ENCODE measurements at places on chromosomes 16 and 17.

DNA sequence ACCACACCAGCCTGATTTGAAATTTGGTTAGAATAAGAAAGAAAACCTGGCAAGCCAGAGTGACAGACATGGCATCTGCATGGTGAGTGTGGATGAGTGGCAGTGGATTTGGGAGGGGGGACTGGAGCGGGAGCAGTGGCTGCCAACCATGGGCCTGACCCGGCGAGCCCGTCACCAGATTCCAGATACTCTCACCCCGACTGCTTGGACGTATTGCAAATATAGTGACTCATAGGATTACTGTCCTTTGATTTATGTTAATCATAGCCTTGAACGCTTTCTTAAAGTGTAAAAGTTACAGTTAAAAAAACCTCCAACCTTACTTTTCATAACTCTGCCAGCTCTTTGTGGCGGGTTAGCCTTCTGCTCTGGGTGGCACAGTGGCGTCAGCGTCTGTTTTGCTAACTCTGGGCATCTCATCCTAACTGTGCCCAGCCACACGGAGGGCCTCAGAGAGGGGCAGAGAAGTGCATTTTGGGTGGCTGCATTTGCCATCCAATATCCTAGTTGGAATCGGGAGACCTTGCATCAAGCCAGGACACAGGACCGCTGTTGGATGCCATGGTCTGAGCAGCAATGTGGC is 26.8 kb upstream of the FOXK2 start:
- DNase-seq = no peak

GRCh38 chr17:39903158-39903884 is 15.1 kb downstream of the GSDMB start:
- DNase-seq = no peak

DNA sequence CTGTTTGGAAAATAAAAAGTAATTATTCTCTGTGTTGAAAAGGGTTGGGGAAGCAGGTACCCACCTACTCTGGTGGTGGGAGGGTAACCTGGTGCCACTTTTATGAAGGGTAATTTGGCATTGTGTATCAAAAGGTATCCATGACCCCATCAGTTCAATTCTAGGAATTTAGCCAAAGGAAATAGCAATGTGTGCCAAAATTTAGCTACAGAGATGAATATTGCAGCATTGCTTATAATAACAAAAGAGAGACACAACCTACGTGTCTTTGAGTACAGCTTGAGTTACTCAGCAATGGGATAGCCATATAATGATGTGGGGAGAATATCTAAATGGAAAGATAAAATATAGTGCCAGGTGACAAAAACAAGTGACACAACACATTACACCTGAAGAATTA is 170.7 kb downstream of the NTN1 start:
- peak; percentile 20 for DNase-seq

DNA sequence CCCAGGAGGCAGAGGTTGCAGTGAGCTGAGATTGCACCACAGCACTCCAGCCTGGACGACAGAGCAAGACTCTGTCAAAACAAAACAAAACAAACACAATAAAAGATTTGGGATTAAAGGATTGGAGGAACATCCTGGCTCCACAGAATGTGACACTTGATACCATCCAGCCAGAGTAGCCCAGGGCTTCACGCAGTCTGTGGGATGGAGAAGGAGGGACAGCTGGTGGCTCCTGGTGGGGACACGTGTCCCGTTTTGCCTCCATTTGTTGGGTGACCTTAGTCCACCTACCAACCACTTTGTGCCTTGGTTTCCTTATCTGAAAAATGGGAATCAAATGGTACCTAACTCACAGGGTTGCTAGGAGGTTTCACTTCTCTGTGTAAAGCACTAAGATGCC is 12.4 kb upstream of the CYB561 start:
- no peak for DNase-seq

- DNase-seq = no peak
These were observed 12.2 kb downstream of the MNT start for GRCh38 chr17:2388683-2389055.

DNA sequence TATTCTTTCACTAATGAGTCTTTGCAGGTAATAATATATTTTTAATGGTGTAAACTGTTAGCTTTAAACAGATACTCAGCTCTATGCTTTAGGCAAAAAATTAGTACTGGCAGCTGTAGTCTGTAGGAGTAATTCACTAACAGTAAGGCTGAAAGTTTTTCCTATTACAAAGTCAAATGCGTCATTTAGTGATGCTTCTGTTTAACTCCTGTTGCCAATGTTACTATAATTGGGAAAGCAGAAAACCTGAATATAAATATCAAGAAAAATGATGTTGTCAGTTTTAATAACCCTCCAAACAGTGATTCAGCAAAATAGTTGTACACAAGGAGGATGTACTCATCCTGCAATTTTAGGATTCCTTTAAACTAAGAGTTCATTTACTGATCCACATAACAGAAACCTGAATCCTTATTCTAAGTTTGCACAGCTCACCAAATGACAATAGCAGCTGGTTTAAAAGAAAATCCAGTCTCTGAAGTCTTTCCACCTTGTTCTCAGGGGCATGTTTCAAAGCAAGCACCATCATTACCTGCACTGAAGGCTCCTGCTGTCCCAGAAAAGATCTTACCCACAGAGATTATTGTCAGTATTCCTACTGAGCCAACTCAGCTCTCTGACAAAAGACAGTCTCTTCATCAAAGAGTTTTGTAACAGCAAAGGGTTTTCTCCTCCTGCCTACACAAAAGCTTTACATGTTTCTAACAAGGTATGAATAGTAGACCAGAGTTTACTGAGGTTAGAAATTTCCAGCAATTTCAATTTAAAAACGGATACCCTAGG is 4.2 kb downstream of the CDR2 start:
- DNase-seq = no peak

DNA sequence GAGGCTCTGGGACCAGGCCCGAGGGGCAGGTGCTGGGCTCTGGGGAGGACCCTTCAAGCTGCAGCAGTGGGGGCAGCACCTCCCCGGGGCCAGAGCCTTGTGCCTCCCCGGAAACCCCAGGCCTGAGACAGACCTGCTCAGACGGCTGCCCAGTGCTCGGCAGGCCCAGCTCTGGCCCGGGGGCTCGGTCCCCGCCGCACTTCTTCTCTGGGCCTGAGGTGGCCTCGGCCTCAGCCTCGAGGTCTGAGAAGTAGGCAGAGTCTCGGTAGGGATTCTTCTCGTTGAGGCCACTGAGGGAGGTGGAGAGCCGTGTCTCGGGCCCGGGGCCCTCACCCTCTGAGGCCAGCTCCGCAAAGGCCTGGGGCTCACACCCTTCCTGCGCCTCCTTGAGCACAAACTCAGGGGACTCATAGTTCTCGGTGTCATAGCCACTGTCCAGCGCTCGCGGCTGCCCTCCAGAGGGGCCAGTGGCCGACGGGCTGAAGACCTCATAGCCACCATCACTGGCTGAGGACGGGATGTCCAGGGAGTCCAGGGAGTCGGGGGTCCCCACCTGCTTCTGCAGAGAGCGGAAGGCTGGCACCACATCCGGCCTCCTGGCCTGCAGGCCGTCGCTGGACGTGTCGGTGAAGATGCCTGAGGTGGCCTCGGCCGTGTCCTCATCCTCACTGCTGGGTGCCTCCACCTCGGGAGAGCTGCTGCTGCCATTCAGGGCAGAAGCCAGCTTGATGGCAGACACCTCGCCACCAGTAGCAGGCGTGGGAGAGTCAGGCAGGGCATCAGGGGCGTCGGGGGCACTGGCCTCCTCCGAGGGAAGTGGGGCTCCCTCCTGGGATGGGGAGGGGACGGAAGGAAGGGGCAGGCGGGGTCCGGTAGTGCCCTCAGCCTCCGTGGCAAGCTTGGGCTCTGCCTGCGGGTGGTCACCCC is 44.3 kb upstream of the PVALEF start:
- no peak for DNase-seq
